Activated CD4-positive, alpha-beta T cell treated with anti-CD3 and anti-CD28 coated beads for 48 hours (primary cell): ENCODE measurements at places on chromosomes 5 and 9.

DNA sequence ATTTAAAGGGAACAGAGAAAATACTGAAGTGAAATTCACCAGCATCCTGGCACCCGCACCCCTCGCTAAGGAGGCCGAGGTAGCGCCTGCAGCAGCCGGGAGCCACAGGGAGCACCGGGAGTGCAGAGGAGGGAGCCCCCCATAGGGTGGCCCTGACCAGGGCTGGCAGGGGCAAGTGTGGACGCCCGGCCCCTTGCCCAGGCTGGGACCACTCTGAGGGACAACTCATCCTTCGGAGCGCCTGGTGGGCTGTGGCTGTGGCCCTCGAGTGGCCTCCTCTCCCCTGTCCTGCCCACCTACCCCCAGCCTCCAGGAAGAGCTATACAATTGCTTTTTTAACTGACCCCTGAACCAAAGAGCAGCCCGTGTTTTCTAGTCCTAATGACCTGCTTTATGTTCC is 47.0 kb downstream of the PLEKHG4B start:
- DNase-seq: no peak

DNA sequence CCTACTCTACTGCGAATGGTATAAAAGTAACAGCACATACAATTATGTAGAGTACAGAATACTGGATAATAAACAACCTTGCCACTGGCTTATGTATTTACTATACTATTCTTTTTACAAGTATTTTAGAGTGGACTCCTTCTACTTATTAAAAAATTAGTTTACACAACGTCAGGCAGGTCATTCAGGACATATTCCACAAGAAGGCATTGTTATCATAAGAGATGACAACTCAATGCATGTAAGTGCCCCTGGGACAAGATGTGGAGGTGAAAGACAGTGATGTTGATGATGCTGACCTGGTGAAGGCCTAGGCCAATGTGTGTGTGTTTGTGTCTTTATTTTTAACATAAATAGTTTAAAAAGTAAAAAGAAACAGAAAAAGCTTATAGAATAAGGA is 421.7 kb downstream of the CDH12 start:
- no peak for DNase-seq

- DNase-seq: no peak
Observed at GRCh38 chr5:36444582-36445418, 143.1 kb upstream of the RANBP3L start.

- no peak for DNase-seq
Observed at GRCh38 chr5:43461066-43461465, 22.6 kb downstream of the TMEM267 start.

GRCh38 chr9:137383784-137384756 is 38.9 kb downstream of the EXD3 start:
- DNase-seq: no peak

- peak; percentile 26 for DNase-seq
Observed at GRCh38 chr5:88883836-88884607, 1.0 kb upstream of the MEF2C start.

- DNase-seq: peak; percentile 20
Observed at GRCh38 chr5:95081500-95081960, 203.4 kb downstream of the MCTP1 start.

- no peak for DNase-seq
Observed at GRCh38 chr9:112127281-112127680, 47.8 kb downstream of the SUSD1 start.

- no peak for DNase-seq
Observed at GRCh38 chr9:76690246-76690972, 73.8 kb upstream of the PCA3 start.
